ENCODE measurements at places on chromosomes 11 and 22.

DNA sequence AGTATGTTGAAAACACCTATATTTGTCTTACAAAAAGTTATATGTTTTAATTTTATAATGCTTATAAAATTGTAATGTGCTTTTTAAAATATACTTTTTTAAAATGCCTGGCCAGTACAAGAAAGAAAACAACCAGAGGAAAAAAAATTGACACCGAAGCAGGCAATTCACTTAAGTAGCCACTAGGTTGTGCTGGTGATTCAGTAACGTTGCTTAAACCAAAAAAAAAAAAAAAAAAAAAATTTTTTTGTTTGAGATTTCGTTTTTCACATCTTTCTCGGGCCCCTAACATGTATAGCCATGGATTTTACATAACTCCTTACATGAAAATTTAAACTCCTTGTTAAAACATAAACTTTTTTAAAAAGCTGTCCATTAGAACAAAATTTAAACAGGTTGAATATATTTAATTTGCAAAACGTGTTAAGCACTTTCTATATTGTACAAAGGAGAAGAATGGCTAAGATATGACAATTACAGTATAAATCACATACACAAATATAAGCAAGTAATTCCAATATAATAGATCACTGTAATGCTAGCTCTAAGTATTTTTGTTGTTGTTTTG lies 9.2 kb downstream of the OR8B4 start:
- no peak for DNase-seq

- no peak for DNase-seq
These were observed 5.3 kb downstream of the MMP11 start for GRCh38 chr22:23777776-23778576.

- DNase-seq = no peak
These were observed 73.8 kb upstream of the CDON start for GRCh38 chr11:126136507-126136906.

DNA sequence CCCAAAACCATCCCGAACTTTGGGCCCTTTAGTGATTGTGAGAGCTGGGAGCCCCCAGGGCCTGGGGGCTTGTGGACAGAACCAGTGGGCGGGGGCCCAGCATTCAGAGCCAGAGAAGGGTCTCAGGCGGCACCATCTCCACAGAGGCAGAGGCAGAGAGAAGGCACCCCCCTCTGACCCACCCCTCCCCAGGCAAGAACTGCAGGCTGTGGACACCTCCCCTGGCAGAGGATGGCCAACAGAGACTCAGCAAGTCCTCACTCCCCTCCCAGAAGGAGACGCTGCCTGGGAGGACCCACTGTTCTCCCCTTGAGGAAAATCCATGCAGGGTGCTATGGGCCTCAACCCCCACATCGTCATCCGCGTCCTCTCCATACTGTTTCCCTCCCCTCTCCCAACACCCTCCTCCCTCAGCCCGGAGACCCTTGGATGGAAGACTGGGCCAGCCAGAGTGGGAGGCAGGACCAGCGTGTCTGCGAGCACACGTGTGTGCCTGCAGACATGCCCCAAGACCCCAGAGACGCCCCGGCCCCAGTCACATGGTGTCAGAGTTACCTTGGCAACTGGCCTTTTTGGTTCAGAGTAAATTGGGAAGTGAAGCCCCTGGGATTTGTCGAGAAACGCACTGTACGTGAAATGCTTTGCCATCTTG lies 42.6 kb downstream of the KCNC1 start:
- no peak for DNase-seq

DNA sequence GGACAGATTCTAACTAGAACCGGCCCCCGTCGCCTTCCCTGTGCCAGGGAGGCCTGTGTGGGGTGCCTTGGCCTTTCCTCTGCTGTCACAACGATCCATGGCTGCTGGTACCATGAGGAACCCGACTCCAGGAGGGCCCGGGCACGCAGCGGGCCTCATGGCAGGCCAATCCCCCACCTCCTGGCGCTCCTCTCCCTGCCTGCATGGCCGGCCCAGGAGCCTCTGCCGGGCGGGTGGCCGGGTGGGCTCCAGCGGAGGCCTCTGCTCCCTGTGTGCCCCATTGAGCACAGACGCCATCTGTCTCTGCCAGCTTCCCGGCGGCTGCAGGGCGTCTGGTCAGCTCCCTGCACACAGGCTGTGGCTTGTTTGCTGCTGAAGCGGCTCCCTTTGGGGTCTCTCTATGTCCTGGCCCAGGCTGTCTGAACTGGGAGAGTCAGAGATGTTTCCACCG lies 86.5 kb downstream of the MYEOV start:
- DNase-seq = peak; percentile 21

- no peak for DNase-seq
These were observed 323.3 kb upstream of the ZC3H12C start for GRCh38 chr11:109769858-109770257.

DNA sequence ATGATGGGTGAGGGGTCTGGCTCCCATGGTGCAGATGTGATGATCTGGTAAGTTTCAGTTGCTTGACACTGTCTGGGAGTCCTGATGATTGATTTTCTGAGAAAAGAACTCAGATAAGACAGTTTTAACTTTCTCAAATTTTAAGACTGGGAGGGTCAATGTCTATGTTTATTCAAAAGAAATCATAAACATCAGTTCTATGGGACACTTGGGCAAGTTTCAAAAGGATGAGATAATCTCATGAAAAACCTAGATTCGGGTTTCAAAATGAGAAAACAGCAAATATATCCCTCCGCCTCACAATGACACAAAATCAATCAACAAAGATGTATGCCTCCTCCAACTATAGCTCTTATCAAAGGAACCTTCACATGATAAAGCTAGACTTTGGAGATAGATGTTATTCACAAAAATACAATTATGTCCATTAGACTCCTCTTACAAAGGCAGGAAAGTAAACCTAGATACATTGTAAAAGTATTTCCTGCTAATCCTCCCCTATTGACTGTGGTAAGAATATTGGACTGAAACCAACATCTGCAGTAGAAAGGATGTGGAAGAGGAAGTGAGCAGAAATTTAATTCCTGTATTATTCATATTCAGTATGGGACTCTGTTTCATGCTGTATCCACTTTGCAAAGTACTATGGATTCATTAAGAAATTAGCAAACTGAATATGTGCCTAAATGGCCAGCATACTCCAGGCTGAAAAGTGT lies 21.6 kb downstream of the SVIP start:
- no peak for DNase-seq

- no peak for DNase-seq
These were observed 38.3 kb upstream of the CEP295 start for GRCh38 chr11:93623179-93623578.

- no peak for DNase-seq
These were observed 19.6 kb upstream of the KCNJ11 start for GRCh38 chr11:17408026-17408425.

GRCh38 chr11:45879803-45880686 lies 5.4 kb upstream of the MAPK8IP1 start:
- no peak for DNase-seq

GRCh38 chr11:111982541-111983186 lies 42.5 kb upstream of the DLAT start:
- no peak for DNase-seq

GRCh38 chr11:2271077-2271326 lies 614 bp upstream of the ASCL2 start:
- no peak for DNase-seq

GRCh38 chr22:37241351-37242142 lies 2.5 kb downstream of the RAC2 start:
- DNase-seq = peak; percentile 55

DNA sequence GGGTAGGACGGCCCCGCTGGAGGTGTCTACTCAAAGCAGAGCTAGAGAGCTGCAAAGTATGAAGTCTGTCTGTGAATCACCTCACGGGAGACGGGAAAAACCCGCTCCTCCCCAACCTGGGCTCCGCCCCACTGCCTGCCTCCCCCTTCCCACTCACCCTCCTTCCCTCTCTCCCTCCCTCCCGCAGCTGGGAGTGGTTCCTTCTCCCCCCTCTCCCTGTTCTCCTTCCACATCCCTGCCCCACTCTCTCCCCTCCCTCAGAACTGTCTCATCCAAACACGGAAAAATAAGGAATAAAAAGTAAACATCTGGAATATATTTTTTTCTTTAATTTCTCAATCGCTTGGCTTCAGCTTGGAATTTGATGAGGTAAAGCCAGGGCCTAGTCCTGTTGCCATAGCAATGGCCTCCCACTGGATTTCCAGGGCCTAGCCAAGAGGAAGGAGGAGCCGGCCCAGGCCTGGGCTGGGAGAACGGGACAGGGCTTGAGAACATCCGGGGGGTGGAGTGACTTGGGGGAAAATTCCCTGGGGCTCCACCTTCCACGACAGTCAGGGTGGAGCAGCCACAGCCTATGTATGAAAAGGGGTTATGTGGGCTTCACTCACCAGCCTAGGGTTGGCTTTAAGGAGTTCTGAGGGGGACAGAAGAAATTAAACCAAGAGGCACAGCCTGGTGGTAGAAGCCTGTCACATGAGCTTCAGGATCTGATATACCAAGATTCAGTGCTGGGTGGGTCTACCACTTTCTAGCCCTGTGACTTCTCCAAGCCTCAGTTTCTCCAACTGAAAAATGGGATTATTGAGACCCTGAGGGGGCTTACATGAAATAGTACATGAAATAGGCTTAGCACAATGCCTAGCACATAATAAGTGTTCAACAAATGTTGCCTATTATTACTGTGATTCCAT lies 2.2 kb downstream of the TNKS1BP1 start:
- no peak for DNase-seq

DNA sequence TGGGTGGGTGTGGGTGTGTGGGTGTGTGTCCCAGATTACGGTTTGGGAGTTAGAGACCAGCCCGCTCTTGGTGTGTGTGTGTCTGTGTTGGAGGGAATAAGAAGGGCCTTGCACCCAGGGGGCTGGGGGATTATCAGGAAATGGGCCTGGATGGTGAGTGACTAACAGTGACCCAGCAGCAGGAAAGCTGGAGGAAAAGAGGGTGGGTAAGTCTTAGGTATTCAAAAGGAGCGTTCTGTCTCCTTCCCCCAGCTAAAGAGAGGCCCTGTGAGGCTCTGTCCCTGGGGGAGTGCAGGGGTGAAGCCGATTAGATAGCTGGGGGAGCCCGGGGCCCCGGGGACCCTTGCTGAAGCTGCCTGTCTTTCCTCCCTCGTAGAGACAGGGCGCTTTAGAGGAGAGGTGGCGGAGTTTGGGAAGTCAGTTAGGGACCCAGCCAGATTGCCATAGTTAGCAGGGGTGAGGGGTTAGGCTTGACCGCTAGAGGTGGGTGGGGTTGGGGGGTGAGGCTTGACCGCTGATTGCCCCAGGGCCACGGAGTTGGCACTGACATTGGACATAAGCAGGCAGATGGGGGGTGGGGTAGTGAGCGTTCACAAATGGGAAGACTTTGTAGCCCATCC lies 1.5 kb downstream of the OAF start:
- DNase-seq = no peak

DNA sequence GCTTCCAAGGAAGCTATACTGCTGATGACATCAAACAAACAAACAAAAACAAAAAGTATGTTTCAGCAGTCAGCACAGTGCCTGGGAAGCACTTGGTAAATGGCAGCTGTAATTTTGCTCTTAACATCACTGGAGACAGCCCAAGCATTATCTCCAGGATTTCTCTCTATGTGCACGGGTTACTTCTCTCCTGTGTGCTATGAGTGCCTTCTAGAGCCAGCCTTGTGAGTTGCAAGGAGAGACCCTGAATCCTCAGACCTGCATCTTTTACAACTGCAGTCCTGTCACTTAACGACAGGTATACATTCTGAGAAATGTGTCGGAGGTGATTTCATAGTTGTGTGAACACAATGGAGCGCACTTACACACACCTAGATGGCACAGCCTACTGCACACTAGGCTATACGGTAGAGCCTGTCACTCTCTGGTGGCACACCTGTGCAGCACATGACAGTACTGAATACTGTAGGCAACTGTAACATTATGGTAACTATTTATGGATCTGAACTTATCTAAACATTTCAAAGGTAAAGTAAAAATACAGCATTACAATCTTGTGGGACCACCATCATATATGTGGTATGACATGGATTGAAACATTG lies 662.5 kb upstream of the B3GAT1 start:
- DNase-seq = no peak

- DNase-seq = no peak
These were observed 2.7 kb upstream of the PLXNB2 start for GRCh38 chr22:50310031-50310722.

- DNase-seq = no peak
These were observed 7.9 kb upstream of the TPP1 start for GRCh38 chr11:6626971-6627761.

- no peak for DNase-seq
These were observed 42.4 kb downstream of the SMCO4 start for GRCh38 chr11:93500759-93501158.

GRCh38 chr11:38095268-38095667 lies 1497.2 kb upstream of the RAG2 start:
- no peak for DNase-seq

DNA sequence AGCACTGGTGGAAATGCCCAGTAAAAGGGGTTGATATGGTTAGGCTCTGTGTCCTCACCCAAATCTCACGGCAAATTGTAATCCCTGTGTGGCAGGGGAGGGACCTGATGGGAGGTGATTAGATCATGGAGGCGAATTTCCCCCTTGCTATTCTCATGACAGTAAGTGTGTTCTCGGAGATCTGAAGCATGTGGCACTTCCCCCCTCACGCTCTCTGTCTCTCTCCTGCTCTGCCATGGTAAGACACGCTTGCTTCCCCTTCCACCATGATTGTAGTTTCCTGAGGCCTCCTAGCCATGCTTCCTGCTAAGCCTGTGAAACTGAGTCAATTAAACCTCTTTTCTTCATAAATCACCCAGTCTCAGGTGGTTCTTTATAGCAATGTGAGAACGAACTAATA lies 37.4 kb downstream of the PACSIN2 start:
- no peak for DNase-seq

DNA sequence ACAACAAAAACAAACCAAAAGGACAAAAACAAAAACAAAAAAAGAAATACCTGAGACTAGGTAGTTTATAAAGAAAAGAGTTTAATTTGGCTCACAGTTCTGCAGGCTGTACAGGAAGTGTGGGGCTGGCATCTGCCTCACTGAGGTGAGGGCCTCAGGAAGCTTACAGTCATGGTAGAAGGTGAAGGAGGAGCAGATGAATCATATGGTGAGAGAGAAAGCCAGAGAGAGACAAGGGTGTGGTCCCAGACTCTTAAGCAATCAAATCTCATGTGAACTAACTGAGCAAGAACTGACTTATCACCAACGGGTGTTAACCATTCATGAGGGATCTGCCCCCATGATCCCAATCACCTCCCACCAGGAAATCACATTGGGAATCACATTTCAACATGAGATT lies 58.8 kb upstream of the ZBED5 start:
- DNase-seq = no peak

DNA sequence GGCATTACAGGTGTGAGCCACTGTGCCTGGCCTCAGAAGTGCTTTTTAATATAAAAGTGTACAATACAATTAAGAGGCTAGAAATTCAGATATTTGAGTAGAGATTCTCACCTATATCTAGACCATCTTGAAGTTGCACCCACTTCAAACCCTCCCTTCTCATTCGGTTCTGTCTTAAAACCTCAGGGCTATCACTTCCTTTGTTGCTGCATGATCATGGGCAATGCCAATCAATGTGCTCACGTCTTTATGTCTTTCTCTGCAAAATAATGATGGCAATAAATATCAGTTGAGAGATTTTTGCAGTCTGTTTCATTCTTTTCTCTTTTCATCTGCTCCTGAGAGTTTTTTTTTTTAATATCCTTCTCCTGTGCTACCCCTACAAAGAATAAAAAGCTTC lies 9.3 kb upstream of the NUP160 start:
- no peak for DNase-seq

- no peak for DNase-seq
These were observed 874 bp downstream of the ZFTA start for GRCh38 chr11:63767565-63768236.

GRCh38 chr11:62830904-62831519 lies 839 bp downstream of the STX5 start:
- no peak for DNase-seq

- DNase-seq = no peak
These were observed 41.1 kb downstream of the OSBP start for GRCh38 chr11:59574467-59574866.
